Inflammatory macrophage (primary cell): ENCODE measurements at places on chromosomes 4 and X.
A peak's percentile ranks its signal among the peaks of the same experiment; 100 is the strongest.

- no peak for DNase-seq
These were observed 28.8 kb downstream of the ARHGAP10 start for GRCh38 chr4:147760695-147761094.

- no peak for DNase-seq
These were observed 181.4 kb upstream of the PDE5A start for GRCh38 chr4:119810001-119810400.

GRCh38 chr4:148795156-148795864 lies 353.1 kb upstream of the NR3C2 start:
- no peak for DNase-seq

- DNase-seq, result peak; percentile 80
These were observed 10.7 kb upstream of the FBXL5 start for GRCh38 chr4:15665753-15666365.

DNA sequence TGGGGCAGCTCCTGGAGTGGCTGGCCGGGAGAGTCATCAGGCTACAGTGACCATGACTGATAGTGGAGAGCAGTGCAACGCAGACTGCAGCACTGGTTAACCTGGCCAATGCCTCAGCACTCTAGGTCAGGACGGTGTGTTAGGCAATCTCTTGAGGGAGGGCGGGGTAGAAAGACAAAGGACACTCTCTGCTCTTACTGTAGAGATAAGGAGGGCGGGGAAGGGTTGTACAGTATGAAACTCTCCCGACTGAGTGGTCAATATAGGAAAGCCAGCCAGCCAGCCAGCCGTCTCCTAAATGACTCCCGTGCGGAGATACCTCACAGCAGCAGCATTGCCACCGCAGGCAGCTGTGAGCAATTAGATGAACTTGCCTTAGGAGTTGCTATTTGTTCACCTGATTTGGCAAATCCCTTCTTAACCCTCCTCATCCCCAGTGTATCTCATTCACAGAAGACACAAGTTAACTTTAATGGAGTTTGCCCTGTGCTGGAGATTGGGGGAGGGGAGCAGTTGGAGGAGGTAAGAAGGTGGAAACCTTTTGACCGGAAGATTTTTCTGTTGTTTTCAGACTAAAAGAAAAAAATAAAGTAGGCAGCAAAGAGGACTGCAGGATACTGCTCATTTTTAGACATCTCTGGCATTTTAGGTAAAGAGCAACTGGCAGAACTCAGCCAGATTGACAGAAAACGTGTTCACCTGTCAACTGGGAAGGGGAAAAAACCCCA lies 330.5 kb downstream of the HNRNPD start:
- no peak for DNase-seq

DNA sequence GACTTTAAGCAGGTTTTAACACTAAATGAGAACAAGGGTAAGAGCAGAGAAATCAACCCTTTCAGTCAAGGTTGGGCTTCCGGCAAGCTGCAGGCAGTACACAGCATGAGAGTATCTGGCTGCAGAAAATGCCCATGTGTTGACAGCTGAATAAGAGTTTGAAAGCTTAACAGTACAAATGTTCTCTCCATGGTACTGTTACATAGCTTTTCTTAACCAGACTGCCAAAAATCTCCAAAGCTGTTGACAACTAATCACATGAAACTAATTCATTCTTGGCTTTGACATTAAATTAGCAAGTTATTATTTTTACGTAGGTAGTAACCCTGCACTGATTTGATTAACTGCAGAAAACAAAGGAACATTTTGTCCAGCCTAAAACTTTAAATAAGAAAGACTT lies 153.5 kb downstream of the SLC10A7 start:
- no peak for DNase-seq

DNA sequence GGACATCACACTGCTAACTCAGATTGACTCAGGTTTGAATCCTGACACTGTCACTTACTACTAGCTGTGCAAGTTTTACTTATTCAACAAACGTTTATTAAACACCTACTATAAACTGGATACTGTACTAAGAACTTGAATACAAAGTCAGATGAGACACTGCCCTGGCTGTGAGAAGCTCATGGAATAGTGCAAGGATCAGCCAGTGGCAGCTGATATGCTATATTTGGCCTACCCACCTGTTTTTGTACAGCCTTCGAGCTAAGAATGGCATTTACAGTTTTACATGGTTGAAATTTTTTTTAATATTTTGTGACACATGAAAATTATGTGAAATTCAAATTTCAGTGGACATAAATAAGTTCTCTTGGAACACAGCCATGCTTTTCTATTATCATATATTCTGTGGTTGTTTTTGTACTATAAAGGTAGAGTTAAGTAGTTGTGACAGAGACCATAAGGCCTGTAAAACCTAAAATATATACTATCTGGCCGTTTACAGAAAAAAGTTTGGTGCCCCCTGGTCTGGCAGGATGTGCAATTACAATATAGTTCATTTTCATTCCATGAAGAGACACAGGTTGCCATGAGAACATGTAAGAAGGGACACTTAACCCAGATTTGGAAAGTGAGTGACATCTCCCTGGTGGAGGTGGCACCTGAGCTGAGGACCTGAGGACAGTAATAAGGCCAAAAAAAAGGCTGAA lies 3.4 kb upstream of the SEC24D start:
- DNase-seq, result no peak

DNA sequence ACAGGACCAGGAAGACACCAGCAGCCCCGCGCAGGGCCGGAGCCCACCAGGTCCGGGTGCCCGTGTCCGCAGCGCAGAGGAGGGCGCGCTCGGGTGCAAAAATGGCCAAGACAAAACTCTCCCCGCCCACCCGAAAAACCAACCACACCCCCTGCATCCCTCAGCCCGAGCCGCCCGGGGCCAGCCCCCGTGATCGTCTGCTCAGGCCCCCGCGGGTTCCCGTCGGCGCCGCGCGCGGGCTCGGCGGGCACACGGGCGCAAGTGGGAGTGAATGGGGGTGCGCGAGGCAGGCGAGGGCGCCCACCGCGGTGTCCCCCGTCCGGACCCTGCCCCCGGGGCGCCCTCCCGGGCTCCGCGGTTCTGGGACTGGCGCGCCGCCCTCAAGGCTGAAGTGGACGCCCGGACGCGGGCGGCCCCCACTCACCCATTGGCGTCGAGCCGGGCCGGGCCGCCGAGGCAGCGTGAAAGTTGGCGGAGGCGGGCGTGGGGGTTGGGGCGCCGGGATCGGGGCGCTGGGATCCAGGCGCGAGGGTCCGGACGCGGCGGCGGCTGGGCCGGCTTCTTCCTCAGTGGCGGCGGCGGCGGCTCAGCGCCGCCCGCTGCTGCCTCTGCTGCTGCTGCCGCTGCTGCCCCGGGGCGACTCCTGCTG lies 393 bp downstream of the SH3KBP1 start:
- peak; percentile 24 for DNase-seq

DNA sequence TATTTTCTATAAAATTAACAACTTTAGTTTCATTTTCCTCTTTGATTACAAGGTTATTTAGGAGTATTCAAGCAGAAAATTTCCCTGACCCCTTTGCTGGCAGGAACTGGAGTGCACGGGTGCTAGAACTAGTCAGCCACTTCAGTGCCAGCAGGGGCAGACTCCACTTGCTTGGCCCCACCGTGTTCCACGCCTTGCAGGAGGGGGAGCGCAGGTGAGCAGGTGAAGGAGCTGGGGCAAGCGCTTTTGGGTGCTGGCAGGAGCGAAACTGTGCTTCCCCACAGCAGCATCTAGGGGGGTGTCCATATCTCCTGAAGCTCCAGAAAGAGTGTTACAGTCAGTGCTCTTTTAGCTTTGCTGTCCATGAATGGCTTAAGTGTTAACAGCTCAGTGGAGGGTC lies 45.5 kb downstream of the MID2 start:
- DNase-seq, result no peak

DNA sequence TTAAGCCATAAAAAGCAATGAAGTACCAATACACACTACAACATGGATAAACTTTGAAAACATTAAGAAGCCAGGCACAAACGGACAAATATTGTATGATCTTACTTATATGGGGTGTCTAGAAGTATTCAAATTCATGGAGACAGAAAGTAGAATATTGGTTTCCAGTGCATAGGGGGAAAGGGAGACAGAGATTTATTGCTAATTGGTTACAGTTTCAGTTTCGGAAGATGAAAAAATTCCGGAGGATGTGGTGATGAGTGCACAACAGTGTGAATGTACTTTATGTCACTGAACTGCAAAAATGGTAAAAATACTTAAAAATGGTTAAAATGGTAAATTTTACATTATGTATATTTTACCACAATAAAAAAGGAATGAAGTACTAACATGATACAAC lies 5.1 kb upstream of the PRDX4 start:
- no peak for DNase-seq

DNA sequence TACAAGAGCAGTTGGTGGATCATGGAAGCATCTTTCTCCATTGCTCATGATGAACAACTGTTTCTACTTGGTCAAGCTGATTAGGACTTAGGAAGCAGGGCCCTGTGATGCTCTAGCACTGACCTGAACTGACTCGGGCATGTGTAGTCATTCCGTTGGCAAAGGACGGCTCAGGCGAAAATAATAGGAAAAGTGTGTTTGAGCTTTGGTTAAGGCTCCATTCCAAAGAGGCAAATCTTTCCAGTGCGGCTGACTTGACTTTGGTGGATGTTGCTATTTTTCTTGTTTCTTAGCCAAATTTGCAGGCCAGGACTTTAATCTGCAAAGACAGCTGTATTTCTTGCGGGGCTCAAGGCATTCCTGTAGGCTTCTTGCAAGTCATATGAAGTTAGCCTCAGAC lies 39.5 kb downstream of the ZNF518B start:
- DNase-seq, result no peak

DNA sequence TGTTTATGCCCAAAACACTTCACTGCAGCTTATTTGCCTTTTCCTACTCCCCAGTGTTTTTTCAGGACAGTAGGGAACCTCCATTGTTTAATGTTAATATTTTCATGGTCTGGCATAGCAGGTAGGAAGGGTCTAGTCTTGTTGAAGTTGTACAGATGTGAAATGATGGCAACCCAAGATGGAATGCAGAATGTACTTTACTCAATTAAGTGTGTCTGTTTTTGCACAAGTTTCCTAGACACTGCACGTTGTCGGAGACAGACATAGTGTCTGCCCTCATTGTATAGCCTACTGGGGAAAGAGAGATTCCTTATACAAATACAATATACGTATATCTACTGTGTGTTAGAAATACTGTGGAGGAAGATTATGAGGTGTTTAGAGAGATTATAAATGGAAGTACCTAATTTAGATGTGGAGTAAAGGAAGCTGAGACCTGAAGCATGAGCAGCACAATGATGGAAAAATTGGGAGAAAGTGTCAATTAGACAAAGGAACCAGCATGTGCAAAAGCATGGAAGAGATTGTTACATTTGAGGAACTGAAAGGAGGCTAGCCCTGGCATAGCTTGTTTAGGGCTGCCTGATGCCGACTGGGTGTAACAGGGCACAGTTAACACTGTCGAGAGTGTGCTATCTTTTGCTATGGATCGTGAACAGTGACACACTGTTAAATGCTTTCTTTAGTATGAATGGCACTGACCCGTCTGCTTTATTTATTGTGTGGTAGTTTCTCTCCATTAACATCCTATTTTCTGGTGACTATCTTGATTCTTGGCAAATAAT lies 18.4 kb downstream of the CPEB2 start:
- no peak for DNase-seq
